ENCODE measurements at places on chromosomes 2 and 18. TPM values are rescaled to one million over a fixed set of nuclear protein-coding genes. Genes with fewer than 3 reads are reported as not detected.

DNA sequence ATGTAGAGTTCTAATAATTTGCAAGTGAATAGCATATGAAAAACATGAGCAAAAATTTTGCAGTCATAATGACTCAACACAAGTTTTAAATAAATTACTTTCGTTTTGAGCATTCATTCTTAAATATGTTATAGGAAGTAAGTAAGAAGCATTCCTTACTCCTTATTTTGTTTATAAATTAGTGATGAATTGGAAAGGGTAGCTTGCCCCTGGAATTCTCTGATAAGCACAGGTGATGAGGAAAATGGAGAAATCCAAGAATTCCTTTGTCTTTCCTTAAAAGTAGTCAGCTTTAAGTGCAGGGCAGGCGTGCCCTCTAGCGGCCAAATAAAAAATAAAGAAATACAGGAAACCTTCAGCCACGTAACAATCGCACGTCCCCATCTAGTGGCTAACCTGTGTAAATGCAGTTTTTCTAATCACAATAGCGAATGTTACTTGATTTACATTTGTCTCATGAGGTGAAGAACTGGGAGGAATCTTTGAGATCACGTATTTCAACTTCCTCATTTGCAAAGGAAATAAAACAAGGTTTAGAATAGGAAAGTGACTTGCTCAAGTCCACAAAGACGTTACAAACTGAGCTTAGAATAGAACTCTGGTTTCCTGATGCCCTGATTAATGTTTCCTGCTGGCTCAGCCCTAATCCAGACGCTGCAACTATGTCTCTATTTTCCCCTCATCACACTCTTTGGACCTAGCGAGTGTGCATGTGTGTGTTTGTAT lies 47.2 kb upstream of the ZNG1B start:
- DNase-seq = peak; percentile 84

GRCh38 chr2:39991298-39991697 lies 212.2 kb upstream of the THUMPD2 start:
- DNase-seq = no peak

GRCh38 chr2:227884511-227884947 lies 13.1 kb downstream of the DAW1 start:
- DNase-seq = peak; percentile 11

DNA sequence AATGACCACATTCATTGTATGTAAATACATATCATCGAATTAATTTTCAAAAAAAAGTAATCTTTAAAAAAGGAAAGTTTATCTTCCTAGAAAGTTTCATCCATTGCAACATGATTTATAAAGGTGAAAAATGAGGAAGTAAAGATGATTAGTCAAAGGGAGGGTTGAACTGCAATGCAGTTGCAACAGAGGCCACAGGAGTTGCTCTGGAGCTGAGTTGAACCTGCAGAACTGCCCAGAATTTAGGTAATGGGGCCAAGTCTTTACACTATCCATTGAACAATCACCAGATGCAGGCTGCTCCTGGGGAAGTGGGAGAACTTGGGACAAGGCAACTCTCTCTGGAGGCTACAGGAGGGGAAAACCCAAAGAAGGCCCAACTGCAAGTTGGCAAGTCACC lies 390.7 kb downstream of the METTL4 start:
- DNase-seq = no peak

DNA sequence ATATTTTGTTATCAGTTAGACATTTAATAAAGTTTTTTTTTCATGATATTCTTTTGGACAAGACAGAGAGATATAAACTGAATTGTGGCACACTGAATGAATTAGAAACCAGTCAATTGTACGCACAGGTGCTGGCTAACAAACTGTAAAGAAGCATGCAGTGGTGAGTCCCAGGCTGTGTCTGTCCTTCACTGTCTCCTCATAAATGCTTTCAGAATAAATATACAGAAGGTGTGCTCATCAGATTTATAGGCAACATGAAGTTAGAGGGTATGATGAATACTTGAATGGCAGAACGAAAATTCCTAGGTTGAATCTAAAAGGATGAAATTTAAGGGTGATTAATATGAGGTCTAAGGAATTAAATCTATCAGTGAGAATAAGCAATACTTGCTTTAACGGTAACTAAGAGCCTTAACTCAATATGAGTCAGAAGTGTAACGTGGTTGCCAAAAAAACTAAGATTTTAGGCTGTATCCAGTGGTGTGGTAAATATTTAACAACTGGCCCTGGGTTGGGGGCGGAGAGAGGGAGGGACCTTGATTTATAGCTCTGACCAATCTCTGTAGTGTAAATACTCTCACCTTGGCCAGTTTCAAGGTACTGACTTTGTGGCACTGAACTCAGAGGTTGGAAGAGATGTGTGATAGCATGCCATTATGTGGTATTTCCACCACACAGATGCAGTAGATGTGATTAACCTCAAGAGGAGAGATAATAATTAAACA lies 41.9 kb upstream of the AAK1 start:
- DNase-seq = no peak

DNA sequence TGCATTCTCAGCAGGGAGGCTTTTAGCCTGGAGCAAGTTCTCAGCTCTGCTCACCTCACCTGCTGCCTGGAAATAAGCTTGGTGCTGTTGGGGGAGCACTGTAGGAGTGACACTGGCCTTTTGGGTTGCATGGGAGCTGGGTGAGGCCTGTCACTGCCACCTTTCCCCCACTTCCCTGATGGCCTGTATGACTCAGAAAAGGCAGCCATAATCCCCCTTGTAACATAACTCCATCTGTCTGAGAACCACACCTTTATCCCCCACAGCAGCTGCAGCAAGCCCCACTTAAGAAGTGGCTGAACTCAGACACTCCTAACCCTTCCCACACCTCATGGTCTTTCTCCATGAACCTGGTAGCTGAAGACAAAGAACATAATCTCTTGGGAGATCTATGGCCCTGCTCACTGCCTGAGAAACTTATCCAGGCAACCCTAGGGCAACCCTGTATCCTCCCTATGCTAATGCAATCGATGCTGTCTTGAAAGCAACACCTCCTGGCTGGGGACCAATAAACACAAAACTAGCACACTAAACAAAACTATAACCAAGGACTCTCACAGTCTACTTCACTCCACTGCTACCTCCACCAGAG lies 258.9 kb upstream of the OSR1 start:
- DNase-seq = no peak

- no peak for DNase-seq
Measured at GRCh38 chr2:63701406-63701805, 112.6 kb downstream of the MDH1 start.

DNA sequence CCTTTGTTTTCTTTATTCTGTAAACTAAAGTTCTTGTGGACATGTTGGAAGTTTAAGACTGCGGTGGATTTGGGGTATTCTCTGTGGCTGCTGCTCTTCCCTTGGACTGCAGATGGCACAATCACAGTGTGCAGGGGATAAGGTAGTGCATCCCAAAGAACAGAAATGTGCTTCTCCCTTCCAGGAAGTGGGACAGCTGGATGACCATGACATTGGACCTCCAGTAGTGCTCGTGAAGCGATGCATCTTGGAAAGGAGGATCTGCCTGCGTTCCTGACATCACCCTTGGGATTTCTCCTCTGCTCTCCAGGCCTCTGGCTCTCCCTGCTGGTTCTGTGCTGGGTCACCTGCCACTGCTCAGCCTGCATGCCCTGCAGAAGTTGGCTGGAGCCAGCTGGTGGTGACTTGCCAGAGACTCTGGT lies 109.9 kb downstream of the SLC4A3 start:
- no peak for DNase-seq

Gene GCG
- not detected for total RNA-seq

Gene CRYGB
- total RNA-seq = not detected

Gene KCNIP3
- not detected for total RNA-seq

Gene REG3A
- not detected for total RNA-seq

Gene RESP18
- not detected for total RNA-seq

Gene EN1
- total RNA-seq = not detected

Gene DES
- not detected for total RNA-seq

Gene SFTPB
- not detected for total RNA-seq

Data from naive thymus-derived CD8-positive, alpha-beta T cell (primary cell).